Stimulated activated CD4-positive, alpha-beta T cell treated with anti-CD3 and anti-CD28 coated beads, Interleukin-1b, Interleukin-23, amount 100 ng/mL, for 48 hours (primary cell): ENCODE measurements at places on chromosomes 5 and 9.

GRCh38 chr5:58849921-58850667 is 267.2 kb downstream of the RAB3C start:
- no peak for DNase-seq

GRCh38 chr9:80435591-80435990 is 863.8 kb downstream of the TLE4 start:
- DNase-seq: no peak

- no peak for DNase-seq
Observed at GRCh38 chr5:94276751-94277150, 341.7 kb downstream of the KIAA0825 start.

DNA sequence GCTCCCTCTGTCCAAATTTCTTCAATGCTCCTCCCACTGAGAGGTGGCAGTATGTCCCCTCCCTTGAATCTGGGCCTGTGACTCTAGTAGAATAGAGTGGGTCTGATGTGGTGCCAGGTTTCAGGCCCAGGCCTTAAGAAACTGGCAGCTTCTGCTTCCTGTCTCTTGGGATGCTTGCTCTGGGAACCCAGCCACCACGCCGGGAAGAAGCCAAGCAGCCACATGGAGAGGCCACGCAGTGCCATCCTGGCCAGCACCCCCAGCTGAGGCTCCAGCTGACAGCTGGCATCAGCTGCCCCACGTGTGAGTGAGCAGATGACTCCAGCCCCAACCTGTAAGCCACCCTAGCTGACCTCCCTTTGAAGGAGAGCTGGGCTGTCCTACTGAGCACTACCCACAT is 7.3 kb upstream of the TSPAN17 start:
- no peak for DNase-seq

- no peak for DNase-seq
Observed at GRCh38 chr9:93612052-93612795, 35.8 kb downstream of the PHF2 start.

DNA sequence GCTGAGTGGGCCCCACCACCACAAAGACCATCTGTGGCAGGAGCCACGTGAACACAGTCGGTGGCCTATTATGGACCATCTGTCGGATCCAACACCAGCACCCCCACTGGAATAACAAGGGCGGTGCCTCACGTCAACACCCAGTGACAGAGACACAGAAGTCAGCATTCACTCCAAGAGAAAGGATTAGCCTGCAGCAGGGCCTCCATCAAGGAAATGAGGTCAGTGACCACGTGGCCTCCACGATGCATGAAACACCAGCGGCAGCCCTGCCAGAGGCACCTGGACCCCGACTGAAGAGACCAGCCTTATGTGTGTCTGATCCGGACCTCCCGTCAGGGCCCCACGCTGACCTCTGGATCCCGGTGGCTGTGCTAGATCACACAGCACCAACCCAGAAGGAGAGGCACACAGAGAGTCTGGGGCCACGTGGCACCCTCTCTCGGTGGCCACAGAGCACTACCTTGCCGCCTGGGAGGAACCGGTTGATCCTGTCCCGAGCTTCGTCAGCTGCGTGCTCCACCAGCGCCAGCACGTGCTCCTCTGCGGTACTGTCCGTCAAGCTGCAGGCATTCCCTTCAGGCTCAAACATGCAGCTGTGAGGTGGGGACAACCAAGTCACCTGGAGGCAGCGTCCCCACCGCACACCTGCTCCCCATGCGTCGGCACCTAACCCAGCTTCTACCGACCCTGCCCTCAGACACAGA is 9.0 kb downstream of the BRD9 start:
- no peak for DNase-seq

- no peak for DNase-seq
Observed at GRCh38 chr5:73031839-73032238, 76.0 kb downstream of the FCHO2 start.

- DNase-seq: no peak
Observed at GRCh38 chr9:74645007-74645639, 148.0 kb downstream of the RORB start.

DNA sequence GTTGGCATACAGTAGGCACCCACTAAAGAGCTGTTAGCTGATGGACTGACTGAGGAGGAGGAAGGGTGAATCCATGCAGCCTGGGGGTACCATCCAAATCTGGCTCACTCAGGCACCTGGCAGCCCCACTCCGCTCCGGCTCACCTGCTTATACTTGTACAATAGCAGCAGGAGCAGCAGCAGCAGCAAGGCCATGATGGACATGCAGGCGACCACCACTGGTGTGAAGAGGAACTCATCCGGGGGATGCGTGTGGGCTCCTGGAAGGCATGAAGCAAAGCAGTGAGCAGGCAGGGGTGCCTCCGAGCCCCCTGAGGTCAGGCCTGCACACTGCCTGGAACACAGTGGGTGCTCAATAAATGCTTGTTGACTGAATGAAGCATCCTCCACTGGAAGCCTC is 18.3 kb downstream of the CSF1R start:
- DNase-seq: no peak

- no peak for DNase-seq
Observed at GRCh38 chr5:142295960-142296860, 28.6 kb downstream of the SPRY4 start.

- no peak for DNase-seq
Observed at GRCh38 chr9:132806723-132807421, 71.2 kb downstream of the AK8 start.

DNA sequence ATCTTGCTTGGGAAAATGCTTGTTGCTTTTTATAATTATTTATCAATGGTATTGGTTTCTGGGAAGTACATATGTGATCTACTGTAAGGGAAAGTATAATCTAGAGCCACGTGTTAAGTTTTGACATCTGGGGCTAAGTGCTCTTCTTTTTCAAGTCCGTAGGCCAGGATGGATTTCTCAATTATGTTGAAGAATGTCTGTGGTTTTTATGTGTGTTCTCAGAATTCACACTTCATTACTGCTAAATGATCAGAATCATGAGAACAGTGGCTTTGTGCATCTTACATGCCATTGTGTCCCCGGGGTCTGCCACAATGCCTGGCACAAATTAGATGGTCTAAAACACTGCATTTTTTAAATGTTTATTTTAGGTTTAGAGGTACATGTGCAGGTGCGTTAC is 14.5 kb upstream of the AUH start:
- no peak for DNase-seq

GRCh38 chr5:75048457-75048953 is 3.9 kb downstream of the GCNT4 start:
- DNase-seq: no peak

DNA sequence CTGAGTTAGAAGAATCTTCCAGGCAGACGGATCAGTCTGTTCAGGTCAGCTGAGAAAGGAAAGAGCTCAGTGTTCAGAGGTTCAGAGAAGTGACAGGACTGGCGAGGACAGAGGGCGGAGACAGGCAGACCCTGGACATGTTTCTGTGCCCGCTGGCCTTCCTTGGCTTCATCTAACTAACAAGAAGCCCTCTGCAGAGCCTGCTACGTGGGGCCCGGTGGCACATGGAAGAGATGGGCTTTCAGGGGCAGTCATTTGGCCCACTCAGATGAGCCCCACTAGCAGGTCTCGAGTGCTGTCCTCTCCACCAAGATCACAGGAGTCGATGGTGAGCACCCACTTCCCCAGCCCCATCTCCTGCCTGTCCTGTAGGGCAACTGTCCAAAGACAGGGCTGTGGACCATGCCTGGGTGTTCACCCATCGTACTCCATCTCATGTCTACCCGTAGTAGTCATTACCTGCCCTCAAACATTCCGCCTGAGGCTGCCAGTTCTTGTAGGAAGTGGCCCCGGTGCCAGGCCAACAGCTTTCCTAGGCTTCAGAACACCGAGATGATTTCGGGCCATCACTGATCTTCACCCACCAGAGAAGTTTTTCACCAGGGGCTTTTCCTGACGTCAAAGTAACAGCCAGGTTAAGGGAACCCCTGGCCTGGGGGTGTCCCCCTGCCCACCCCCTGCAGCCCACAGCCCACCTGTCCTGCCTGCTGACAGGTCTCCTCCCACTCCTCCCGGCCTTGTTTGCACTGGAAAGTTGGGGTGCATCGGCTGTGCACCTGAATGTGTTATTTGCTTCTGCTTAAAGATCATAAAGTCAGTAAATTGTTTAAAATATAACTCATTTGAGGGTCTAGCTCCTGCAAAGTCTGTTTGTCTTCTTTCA is 14.0 kb downstream of the IRX2 start:
- no peak for DNase-seq

DNA sequence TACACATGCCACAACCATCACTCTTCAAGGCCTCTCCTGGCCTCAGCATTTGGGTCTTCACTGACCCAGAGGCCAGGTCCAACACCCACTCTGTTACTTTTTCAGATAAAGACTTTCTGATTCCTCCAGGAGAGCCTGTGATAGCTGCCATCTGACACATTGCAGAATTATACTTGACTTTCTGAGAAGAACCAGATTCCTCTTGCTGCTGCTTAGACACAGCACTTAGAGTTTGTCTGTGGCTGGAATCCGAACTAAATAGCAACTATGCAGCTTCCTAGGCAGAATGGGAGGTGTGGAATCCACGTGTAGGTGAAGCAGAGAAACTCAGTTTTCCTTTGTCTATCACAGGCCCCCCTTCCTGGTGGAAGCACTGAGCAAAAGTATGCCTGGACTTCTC is 344.7 kb upstream of the SLC30A5 start:
- DNase-seq: no peak

DNA sequence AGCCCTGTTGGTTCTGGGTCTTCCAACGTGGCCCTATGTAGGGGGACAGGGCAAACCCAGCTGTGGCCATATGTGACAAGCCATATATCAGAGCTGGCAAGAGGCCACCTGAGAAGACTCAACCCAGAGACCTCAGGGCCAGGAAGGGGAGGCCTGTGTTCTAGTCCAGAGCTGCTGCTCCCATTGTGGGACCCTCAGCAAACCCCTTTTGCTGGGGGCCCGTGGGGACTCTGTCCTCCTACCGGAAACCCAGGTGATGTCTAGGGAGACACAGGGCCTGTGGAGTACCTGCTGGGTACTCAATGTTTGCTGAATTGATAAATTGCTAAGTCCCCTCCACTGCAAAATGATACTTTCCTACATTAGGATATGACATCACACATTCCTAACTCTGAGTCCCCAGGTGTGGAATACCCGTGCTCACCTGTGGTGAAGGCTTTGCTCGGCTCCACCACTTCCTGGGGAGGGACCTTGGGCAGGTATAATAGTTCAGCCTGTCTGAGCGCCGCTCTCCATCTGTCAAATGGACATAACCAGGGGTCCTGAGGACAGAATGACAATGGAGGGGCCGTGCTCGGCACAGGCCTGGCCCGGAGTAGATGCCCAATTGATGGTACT is 38.4 kb upstream of the ASS1 start:
- no peak for DNase-seq

GRCh38 chr9:5445886-5446285 is 4.5 kb upstream of the CD274 start:
- DNase-seq: no peak

DNA sequence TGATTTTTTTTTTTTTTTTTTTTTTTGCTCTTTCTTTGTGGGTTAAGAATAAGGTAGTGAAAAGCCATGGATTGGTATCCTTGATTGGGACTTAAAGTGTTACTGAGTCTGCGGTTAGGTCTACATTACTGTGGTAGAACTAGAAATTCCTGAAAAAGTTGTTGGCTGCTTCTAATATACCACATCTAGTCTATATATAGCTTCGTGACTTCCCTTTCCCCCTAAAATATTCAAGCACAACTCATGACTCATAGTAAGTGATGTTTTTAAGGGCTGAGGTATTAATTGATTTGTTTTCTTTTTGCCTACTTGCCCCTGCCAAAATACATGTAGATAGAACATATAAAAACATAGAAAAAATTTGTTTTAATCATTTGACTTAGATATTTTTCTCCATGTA is 247.6 kb downstream of the TMEM232 start:
- DNase-seq: no peak

GRCh38 chr9:132214027-132214622 is 52.3 kb downstream of the NTNG2 start:
- no peak for DNase-seq

GRCh38 chr9:20391208-20391607 is 231.1 kb downstream of the MLLT3 start:
- DNase-seq: no peak

- no peak for DNase-seq
Observed at GRCh38 chr9:121694001-121694400, 42.6 kb downstream of the DAB2IP start.

GRCh38 chr5:156380848-156381247 is 53.9 kb downstream of the SGCD start:
- DNase-seq: no peak

- no peak for DNase-seq
Observed at GRCh38 chr5:40384782-40385390, 294.8 kb upstream of the PTGER4 start.

- DNase-seq: no peak
Observed at GRCh38 chr5:31329715-31330114, 136.2 kb downstream of the CDH6 start.

DNA sequence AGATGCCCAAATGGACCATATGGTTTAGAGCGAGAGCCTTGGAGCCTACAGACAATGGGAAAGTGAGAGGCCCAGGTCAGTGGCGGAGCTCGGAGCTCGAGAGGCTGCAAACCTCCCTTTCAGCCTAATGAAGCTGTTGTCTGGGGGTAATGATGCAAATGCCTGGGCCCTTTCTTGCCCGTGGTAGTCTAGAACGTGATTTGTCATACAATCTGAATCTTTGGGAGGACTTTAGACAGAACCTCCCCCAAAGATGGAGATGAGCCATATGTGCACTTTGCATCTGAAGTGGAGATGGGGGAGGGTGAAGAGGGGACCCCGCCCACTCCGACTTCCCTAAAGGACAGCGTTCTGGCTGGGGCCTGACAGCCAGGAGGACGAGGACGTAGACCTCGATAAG is 10.3 kb upstream of the NEUROG1 start:
- DNase-seq: no peak
